ENCODE measurements at places on chromosomes 7 and 10. TPM values are rescaled to one million over a fixed set of nuclear protein-coding genes. Genes with fewer than 3 reads are reported as not detected.

The ZNF783 gene
- total RNA-seq: 5.6 TPM

The PDK4 gene
- 142 TPM for total RNA-seq

The SPACDR gene
- 0.22 TPM for total RNA-seq

The PNLIPRP1 gene
- total RNA-seq: not detected

The NRP1 gene
- 15.7 TPM for total RNA-seq
